ENCODE measurements at places on chromosomes 16 and 17. TPM values are rescaled to one million over a fixed set of nuclear protein-coding genes. Genes with fewer than 3 reads are reported as not detected.

DNA sequence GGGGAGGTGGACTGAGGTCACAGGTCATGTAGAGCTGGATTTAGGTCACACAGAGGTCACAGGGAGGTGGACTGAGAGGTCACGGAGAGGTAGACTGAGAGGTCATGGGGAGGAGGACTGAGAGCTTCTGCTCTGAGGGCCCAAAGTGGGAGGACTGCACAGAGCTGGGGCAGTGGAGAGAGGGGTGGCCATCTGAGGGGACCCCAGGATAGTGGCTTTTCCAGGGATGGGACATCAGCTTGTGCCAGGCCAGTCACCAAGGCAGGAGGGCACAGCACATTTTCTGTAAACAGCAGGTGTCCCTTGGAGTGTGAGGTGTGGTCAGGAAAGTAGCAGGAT lies 26.1 kb upstream of the JPT2 start:
- no peak for DNase-seq

DNA sequence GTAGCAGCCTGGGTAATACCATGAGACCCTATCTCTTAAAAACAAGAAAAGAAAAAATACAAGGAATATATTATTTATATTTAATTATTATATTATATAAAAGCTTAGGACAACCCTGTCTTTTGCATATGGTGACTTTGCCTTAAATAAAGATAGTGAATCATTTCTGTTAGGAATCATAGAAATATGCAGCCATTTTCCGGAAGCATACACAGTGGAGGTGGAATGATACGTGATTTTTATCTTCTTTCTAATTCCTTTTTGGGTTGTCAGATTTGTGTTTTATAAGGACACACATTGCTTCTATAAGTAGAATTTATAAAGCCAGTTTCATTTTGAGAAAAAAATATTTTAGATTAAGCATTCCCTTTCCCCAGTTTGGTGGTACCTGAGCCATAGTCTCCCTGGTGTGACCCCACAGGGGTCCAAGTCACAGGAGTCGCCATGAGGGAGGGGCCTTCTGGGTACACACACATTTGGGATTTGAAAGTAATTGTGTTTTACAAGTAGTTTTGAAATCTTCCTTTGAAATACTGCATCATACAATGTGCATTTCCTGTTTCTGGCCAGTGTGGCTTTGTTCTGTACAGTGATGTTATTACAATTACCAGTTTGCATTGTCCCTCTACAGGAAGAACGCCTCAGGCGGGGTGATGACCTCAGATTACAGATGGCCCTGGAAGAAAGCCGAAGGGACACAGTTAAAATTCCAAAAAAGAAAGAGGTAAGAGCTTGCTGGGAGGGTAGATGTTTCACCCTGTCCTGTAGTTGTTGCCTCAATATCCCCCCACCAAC lies 50.9 kb downstream of the B9D1 start:
- DNase-seq: no peak

- DNase-seq: no peak
Observed at GRCh38 chr16:11309895-11310633, 28.9 kb upstream of the PRM1 start.

DNA sequence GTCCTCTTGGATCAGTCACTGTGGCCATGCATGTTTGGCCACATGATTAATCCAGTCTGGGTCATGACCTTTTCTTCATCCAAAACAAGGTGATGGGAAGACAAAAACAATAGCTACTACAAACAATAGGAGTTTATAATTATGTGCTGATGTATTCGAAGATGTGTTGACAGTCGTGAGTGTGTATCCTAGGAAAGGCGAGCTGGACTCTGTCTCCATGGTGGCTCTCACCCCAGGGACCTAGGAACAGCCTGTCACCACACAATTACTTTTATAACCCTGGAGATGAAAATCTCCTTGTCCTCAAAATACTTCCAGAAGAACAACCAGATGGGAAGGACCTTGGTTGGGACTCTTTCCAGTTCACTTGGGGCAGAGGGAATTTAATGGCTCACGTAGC lies 9.8 kb upstream of the PLK1 start:
- no peak for DNase-seq

DNA sequence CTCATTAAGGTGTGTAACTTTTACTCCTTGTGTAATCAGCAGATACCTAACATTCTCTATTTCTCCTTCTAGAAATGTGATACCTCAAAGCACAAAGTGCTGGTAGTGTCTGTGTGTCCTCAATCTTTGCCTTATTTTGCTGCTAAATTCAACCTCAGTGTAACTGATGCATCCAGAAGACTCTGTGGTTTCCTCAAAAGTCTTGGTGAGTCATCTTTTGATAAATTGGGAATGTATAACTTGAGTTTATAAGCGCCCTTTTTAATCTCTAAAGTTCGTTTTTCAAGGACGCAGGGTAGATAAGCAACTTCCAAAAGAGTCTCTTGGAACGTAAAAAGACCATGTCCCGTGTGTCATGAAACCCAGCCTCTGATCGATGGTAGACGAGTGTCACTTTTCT lies 10.2 kb downstream of the NARF start:
- no peak for DNase-seq

The TMIGD1 gene
- not detected for total RNA-seq

The IKZF3 gene
- total RNA-seq: not detected

DNA sequence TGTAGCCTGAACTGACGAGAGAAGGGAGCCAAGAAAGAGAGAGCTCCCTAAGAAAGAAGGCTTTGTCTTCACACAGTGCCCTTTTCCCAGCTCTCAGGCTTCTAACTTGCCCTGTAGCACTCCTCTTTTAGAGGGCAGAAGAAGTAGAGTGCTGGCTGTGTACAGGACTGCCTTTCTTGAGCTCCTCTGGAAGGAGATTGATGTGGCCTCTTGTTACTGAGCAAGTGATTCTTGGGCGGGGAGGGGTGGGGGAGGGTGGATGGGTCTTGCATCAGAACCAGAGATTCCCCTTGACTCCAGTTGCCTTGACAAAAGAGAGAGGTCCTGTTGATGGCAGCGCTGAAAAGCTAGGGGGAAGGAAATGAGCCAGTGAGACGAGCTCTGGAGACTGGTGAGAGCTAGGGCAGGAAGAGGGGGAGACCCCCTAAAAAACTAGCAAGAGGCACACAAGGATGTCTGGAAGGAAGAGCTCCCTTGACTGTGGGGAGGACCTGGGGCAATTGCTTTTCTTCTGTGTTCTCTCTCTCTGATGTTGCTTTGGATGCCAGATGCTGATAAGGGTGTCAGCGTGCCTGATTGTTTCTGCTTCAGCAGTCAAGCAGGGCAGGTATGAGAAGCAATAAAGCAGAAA lies 18.4 kb downstream of the GPR179 start:
- DNase-seq: peak; percentile 39

The HCFC1R1 gene
- total RNA-seq: 75.5 TPM

All from fibroblast of lung (primary cell).